ENCODE measurements at places on chromosomes 1 and 21.

GRCh38 chr1:114618606-114619005 lies 37.2 kb upstream of the BCAS2 start:
- no peak for DNase-seq

DNA sequence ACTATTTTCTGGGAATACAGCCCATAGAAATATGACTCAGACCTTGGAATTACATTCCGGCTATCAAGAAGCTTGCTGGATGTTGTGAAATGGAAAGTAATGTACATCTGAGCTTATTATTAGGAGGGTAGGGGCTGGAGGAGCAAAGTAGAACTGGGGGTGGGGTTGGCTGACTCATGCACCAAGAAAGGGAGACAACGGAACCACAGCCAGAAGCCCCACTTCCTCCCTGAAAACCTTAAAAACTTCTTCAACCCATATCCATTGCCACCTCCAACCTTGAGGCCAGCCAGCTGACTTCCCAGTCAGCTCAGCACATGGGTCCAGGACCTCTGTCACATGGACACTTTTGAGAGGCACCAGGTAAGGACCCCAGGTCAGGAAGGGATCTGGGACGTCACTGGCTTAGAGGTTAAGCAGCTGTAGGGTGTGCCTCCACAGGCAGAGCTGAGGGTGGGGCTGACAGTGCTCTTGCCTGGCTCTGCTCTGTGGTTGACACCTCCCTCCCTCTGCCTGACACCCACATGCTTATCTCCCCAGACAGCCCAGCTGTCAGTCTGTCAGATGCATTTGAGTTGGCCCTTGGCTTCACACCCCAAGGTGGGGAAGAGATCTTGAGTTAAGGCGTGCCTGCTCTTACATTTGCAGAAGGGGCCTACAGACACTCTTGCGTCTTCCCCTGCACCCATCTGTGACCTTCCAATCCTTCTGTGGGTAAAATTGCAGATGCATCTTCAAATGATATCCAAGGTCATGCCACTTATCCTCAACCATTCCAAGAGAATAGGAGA lies 5.7 kb upstream of the ZNF683 start:
- peak; percentile 54 for DNase-seq

DNA sequence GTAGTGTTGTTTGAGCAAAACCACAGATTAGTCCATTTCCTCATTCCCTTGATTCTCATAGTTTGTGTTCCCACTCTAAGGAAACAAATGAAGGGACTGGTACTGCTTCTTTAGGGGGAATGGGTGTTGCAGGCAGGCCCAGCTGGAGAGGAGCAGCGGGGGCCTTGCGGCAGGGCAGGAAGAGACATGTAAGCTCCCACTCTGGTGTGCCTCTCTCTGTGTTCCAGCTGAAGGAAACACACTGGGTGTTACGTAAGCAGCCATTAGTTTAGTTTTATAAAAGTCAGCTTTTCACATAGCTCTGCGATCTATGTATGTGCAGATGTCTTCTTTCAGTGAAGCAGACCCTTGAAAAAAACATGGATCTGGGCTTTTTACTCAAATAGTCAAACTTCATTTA lies 99.5 kb downstream of the CACHD1 start:
- DNase-seq: no peak

DNA sequence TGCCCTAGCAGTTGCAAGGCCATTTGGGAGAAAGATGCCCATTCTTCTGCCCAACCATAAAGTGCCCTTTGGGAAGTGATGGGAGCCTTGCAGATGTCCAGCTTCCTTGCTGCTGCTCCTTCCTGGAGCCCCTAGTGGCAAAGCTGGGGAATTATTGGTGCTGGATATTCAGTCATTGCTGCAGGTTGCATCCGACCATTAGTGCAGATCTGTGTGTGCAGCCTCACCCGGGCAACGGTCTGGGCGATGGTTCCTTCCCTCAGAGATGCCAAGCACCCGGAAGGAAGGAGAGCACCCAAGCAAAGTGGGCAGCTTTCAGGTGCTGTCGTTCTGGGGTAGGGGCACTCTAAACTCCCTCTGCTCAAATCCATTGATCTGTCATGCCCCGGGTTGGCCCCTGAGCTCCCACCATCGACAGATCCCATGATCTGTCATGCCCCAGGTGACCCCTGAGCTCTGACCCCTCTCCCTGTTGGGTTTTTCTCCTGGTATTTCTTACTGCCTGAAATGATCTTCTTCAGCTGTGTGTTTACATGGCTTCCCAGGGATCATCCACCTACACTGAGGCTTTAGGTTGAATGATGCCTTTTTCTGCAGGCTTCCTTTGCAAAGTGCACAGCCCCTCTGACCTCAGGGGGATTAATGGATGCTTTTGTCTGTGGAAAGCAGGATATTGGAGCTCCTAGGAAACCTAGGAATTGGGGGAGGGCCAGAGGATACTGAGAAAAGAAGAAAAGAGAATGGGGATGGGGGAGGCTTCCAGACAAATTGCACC lies 467.5 kb downstream of the PTPRU start:
- no peak for DNase-seq

DNA sequence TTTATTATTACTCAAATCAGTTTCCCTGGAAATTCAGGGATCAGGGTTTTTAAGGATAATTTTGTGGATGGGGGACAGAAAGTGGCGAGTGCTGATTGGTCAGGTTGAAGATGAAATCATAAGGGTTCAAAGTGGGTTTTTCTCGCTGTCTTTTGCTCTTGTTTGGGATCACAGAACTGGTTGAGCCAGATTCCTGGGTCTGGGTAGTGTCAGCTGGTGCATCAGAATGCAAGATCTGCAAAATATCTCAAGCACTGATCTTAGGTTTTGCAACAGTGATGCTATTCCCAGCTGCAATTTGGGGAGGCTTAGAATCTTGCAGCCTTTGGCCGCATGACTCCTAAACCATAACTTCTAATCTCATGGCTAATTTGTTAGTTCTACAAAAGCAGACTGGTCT lies 9.3 kb downstream of the CHI3L2 start:
- DNase-seq: no peak

DNA sequence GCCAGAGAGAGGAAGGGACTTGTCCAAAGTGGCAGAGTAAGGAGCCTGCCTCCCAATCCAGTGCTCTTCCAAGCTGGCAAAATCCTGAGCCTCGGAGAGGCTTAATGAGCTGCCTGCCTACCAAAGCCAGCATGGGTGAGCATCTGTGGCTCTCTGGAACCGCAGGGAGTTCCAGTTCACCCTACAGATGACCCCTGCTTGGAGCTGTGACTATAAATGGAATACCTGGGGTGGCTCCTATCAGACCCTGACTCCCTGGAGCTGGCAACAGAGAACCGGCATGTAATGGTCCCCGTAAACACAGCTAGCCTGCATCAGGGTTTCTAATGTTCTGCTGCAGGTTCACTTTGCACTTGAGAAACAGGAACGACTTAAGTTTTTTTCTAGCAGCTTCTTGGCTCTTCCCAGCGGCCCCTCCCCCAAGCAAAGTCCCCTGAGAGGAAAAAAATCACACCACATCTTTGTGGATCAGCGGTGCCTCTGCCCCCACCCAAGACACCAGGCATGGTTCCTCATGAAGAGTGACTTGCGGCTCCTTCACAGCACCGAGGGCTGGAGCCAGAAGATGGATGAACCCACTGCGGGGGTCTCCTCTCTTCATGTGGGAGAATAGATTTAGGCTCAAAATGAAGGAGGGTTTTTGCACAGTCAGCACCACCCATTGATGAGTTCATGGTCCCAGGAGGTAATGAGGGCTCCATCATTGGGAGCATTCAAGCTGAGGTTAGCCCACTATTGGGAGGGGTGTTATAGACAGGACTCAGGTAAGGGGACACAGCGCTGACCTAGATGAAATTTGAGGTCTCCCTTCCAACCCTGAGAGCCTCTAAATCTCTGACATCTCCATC lies 79.0 kb downstream of the SYT2 start:
- DNase-seq: no peak

- DNase-seq: no peak
Measured at GRCh38 chr1:117857418-117857817, 72.0 kb downstream of the GDAP2 start.

- no peak for DNase-seq
Measured at GRCh38 chr1:107883562-107883961, 81.4 kb downstream of the VAV3 start.

GRCh38 chr1:38917337-38917736 lies 24.3 kb downstream of the RHBDL2 start:
- DNase-seq: no peak

GRCh38 chr1:55053265-55053954 lies 14.1 kb downstream of the PCSK9 start:
- no peak for DNase-seq

- DNase-seq: no peak
Measured at GRCh38 chr21:20283836-20284235, 714.4 kb upstream of the NCAM2 start.

DNA sequence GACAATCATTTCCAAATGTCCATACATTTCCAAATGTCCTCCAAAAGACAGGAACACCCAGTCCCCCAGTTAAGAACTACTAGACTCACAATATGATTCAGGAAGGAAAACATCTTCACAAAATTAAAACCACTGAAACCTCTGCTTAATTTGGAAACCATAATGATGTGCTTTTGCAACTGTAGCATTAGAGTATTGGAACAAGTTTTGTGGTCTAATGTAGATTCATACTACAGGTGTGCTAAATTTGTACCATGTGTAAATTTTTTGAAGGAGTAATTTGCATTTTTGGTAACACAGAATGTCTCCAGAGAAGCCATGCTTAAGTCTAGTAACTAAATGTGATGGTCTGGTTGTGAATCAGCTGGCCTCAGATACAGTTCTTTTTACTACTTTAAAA lies 129.6 kb downstream of the DPYD start:
- no peak for DNase-seq

DNA sequence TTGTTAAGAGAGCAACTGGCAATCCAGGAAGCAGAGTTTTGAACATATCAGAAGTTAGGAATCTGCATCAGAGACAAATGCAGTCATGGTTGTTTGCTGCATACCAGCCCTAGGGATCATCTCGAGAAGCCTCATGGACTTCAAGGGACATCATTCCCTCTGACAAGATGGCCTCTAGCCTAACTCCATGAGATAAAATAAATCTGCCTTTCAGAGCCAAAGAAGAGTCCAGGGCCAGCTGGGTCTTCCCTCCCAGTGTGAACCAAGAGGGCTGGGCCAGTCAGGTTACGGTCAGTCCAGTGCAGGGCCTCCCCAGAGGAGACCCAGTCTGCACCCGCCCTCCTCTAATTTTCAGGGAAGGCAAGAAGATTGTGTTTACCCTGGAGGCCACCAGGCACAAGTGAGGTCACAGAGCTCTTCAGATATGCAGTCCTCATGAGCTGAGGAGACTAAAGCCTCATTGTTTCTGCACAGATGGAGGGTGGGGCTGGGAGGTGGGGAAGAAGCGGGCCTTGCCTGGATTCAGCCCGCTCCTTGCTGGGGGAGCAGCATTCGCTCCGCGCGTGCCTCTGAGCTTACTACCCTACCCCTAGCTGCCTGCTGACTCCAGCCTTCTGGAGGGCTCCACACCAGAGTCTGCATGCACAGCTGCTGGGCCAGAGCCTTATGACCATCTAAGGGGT lies 52.8 kb downstream of the CAPN2 start:
- DNase-seq: no peak

DNA sequence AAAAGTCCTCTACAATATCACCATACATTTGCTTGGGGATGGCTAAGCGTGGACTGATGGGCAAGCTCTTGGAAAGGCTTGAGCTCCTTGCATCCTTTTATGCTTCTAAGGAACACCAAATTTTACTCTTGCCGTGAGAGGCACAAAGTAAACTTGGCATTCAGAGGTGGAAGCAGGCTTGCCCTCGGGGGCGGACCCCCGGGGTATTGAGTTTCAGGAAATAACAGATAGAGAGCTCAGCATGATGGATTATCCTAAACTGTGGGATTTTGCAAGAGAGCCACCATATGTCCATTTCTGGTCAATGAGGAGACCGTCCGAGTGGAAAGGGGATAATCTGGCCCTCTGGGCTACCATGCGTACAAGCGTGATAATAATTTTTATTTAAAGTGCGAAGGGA lies 14.0 kb downstream of the IFI16 start:
- no peak for DNase-seq

Measured in stimulated activated CD8-positive, alpha-beta memory T cell treated with anti-CD3 and anti-CD28 coated beads, Interleukin-4, amount 100 ng/mL, for 4 hours (primary cell).